ENCODE measurements at places on chromosomes 16 and 17.

GRCh38 chr17:82238472-82239201 lies 9.8 kb downstream of the SLC16A3 start:
- peak; percentile 95 for DNase-seq

GRCh38 chr16:12672986-12673385 lies 130.7 kb downstream of the CPPED1 start:
- no peak for DNase-seq

GRCh38 chr17:18018411-18018921 lies 20.5 kb downstream of the ATPAF2 start:
- no peak for DNase-seq

GRCh38 chr17:74757931-74758847 lies 9.8 kb downstream of the NHERF1 start:
- DNase-seq: no peak

- DNase-seq: peak; percentile 20
Measured at GRCh38 chr17:69802045-69802740, 272.8 kb upstream of the KCNJ16 start.

- DNase-seq: no peak
Measured at GRCh38 chr16:9756434-9756833, 425.8 kb downstream of the GRIN2A start.

- no peak for DNase-seq
Measured at GRCh38 chr16:67246756-67247191, 507 bp downstream of the FHOD1 start.

DNA sequence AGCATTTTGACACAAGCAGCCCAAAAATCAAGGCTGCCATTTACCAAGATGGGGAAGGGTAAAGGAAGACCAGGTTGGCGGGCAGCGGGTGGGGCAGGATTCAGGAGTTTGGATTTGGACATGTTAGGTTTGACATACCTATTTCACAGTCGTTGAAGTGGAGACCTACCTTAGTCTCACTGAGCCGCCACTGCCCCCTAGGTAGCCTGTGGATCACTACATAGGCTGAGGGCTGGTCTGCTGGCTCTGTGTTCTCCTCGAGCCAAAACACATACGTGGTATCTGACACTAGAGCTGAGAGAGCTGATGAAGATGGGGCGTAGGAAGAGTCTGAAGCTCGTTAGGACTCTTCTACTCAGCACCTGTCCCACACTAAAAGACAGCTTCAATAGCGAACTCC lies 115.1 kb downstream of the HIC1 start:
- DNase-seq: no peak

DNA sequence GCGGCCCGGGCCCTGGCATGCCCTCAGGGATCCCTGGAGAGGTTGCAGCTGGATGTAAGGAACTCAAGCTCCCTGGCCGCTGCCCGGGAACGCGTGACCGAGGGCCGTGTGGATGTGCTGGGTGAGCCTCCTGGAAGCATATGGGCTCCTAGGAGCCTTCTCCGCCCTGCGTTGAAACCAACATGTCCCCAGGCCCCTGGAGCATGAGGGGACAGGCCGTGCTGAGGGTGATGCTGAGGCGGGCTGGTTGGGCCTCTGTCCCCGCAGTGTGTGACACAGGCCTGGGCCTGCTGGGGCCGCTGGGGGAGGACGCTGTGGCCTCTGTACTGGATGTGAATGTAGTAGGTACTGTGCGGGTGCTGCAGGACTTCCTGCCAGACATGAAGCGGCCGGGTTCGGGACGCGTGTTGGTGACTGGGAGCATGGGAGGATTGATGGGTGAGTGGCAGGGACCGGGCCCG lies 5.7 kb upstream of the HSD17B1 start:
- DNase-seq: no peak

- peak; percentile 99 for DNase-seq
Measured at GRCh38 chr17:50064253-50065001, 8.5 kb downstream of the ITGA3 start.

GRCh38 chr17:76079535-76079955 lies 563 bp downstream of the ZACN start:
- DNase-seq: no peak

- no peak for DNase-seq
Measured at GRCh38 chr17:61122326-61122913, 277.2 kb upstream of the TBX2 start.

DNA sequence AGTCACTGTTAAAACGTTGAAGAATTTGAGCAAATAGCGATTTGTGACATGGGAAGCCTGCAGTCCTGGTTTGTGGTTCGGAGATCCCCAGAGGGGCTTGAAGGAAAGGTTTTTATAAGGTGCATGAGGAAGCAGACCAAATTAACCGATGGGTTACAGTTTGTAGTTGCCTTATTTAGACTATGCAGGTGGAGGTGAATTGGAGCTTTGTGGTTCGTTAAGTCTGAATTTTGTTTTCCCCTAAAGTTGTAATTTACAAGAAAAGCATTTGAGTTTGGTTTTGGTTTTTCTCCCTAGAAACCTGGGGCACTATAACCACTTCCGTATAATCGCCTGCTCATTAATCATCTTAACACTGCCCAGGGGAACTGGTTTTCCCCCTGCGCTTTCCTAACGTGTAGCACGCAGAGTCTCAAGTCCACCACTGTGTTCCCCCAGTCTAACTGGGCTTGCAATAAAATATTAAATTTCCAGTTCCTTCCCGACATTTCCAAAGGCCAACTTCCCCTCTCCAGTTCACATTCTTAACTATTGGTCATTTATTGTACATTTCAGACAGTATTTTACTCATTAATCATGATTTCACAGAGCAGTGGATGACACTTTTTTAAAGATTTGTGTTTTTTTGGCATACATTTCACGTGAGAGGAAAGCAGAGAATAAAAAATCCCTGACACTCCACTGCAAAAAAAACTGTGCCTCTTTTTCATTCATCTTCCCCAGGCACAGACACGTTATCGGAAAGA lies 932 bp downstream of the ZNF267 start:
- DNase-seq: peak; percentile 62

- no peak for DNase-seq
Measured at GRCh38 chr16:88940862-88941817, 35.9 kb downstream of the CBFA2T3 start.

GRCh38 chr16:78352184-78352583 lies 252.7 kb downstream of the WWOX start:
- DNase-seq: no peak

- DNase-seq: no peak
Measured at GRCh38 chr16:51228097-51228659, 77.1 kb upstream of the SALL1 start.
